ENCODE measurements at places on chromosomes 6 and 20. TPM values are rescaled to one million over a fixed set of nuclear protein-coding genes. Genes with fewer than 3 reads are reported as not detected.
A peak's percentile ranks its signal among the peaks of the same experiment; 100 is the strongest.

Gene PTK7
- total RNA-seq = 1.9 TPM

Gene DNAH8
- total RNA-seq = 0.07 TPM

Gene ECT2L
- total RNA-seq = not detected

Gene DDO
- not detected for total RNA-seq

Gene KCNK16
- total RNA-seq = not detected

Gene LYRM2
- total RNA-seq = 32.0 TPM

Gene MUCL3
- total RNA-seq = not detected

Gene PAX1
- not detected for total RNA-seq

Gene FAM209B
- 1.9 TPM for total RNA-seq

Gene MYLK4
- 0.69 TPM for total RNA-seq

Gene RIMS1
- not detected for total RNA-seq

Gene STMN3
- total RNA-seq = 54.4 TPM

Gene SLC22A7
- total RNA-seq = not detected

Gene PRPF6
- total RNA-seq = 67.1 TPM

DNA sequence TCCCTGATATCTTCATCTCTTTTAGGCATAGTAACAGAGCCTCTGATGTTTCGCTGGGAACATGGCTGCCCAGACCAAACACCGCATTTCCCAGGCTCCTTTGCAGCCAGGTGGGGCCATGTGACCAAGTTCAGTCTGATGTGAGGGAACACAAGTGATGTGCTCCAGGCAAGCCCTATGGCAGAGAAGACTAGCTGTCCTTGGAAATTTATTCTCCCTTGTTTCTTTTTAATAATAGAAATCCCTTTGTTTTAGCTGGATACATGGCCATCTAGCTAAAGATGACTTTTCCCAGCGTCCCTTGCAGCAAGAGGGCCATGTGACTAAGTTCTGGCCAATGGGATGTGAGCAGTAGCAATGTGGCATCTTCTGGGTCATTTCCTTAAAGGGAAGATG, 30.8 kb downstream of the SLC2A10 start:
- DNase-seq = no peak

DNA sequence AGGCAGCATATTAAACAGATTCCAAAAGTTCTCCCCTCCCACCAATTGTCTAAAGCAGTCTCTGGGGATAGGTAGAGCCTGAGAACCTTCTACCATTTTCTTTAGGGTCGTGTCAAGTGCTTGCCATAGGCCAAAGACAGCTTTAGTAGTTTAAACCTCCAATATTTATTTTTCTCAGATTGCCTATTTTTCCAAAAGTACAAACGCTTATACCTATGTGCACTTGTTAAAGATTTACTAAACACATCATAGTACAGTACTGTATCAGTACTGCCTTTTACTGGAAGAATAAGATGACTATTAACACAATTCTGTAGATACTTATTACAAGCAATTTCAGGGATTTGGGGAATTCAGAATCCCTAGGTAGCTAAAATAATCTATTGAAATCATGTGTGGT, 29.4 kb downstream of the AKIRIN2 start:
- no peak for DNase-seq

DNA sequence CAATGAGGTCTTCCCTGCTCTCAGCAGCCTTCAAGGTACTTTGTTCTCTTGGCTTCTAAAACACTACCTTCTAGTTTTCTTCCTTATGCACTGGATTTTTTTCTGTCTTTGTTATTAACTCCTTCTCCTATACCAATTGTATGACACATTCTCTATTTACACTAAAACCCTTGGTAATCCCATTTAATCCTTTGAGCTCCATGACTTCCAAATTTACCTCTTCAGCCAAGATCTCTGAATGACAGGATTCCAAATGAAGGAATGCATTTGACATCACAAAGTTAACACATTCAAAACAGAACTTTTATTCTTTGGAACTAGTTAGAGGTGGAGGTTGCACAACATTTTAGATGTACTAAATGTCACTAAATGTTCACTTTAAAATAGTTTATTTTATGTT, 86.6 kb upstream of the SAMD5 start:
- no peak for DNase-seq

GRCh38 chr20:10634683-10635411, 39.0 kb downstream of the JAG1 start:
- DNase-seq = no peak

DNA sequence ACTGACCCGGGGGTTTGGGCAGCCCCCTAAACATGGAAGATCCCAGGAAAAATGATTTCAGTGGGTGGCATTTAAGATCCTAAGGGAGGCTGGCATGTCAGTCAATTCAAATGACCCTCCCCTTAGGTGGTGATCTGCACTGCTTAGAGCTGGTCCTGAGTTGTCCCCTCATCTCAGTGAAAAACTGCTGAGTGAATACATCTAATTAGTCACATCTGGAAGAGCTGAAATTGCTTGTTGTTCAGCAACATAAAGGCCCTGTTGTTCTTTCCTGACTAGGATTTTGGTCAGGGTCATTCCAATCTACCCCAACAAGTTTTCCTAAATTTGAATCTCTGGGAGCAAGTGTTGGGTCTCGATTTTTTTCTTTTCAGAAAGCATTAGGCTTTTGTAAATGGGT, 126.4 kb downstream of the LCA5 start:
- no peak for DNase-seq

DNA sequence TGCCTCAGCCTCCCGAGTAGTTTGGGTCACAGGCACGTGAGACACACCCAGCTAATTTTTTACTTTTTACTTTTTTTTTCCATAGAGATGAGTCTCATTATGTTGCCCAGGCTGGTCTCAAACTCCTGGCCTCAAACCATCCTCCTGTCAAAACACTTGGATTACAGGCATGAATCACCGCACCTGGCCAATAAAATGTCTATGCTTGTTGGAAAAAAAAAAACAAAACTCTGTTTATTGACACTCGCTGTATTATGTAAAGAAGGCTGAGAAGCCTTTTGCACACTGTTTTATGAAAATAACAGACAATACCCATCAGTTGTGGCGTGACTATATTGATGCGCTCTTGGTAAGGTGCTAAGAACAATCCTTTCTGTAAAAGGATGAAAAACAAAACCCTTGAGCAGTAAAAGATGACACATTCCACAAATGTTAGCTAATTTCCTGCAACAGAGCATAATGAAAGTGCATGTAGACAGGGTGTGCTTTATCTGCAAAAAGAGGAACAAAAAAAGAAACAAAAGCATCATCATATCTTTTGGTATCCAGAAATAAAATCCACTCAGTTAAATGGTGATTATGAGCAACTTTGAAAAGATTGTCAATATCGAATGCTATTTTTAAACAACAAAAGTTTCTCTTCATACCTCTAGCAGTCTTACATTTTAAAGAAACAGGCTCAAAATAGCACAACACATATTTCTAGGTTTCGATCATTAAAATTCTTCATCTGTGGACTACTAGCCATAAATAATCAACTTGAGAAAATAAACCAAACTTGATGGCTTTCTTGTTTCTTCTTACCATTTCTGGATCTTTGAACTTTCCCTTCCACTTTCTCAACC, 108.3 kb upstream of the PHACTR1 start:
- no peak for DNase-seq

GRCh38 chr6:159085396-159085895, 40.7 kb upstream of the TAGAP start:
- no peak for DNase-seq

DNA sequence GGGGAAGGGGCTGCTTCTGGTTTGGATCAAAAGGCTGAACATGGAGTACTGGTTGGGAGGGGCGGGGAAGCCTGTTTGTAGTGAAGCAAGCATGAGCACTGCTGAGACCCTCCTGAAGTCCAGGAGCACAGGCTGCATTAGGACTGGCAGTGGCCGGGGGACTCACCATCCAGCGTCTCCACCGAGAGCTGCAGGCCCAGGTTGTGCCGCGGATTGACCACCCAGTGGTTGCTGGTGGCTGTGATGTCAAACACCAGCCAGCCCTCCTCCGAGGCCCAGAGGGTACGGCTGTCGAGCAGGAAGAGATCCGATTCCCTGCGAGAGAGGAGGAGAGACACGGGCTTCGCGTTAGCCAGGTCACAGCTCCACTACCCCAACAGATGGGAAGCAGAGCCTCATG, 64.1 kb downstream of the BMP7 start:
- no peak for DNase-seq

- DNase-seq = no peak
Observed at GRCh38 chr6:107185391-107185970, 70.2 kb upstream of the BEND3 start.

DNA sequence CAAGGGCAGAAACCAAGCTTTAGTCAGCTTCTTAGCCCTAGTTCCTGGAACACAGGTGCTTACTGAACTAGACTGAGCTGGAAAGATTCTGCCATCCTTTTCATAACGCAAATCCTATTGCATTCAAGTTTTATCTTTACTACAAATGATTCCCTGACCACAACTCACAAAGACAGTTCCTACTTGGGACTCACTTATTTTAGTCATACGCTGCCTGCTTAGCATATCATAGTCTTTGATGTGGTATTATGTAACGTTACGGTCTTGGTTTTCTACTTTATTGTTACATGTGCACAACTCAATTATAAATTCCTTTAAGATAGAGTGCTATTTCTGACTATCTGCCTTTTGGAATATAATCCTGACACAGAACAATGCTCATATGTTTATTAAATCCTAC, 59.1 kb downstream of the BLOC1S5 start:
- DNase-seq = no peak

- no peak for DNase-seq
Observed at GRCh38 chr6:108878942-108879341, 30.7 kb downstream of the ARMC2 start.

DNA sequence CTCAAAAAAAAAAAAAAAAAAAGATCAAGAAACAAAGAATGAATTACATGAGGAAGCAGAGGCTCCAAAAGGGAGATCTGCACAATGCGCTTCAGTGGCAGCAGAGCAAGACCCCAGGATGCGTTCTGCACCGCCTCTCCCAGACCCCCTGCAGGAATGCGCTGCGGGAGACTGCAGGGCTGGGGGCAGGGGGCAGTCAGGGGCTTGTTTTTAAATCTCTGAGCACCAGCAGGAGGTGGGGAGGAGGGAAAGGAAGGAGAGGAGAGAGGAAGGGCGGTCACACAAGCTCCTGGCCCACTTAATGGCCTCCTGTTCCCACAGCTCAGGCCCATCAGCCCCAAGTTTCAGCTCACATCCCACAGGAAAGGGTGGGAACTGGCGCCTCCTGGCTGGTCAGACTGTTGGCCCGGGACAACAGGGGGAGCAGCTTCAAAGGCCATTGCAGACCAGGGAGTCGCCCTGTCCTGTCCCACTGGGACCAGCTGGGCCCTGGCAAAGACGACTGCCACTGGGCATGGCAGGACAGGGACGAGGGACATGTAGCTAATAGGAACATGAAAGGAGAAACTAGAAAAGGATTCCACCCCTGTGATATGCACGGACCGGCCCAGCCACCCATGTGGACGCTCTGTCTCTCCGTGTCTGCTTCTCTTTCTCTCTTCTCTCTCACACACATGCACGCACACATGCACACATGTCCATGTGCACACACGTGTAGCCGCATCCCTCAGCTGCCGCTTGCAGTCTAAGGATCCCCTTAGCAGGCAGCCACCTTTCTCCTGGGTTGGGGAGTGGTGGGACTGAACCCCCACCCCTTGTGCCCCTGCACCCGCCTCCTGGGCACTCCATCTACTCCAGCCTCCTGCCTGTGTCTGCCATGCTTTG, 34.7 kb downstream of the TFEB start:
- no peak for DNase-seq

DNA sequence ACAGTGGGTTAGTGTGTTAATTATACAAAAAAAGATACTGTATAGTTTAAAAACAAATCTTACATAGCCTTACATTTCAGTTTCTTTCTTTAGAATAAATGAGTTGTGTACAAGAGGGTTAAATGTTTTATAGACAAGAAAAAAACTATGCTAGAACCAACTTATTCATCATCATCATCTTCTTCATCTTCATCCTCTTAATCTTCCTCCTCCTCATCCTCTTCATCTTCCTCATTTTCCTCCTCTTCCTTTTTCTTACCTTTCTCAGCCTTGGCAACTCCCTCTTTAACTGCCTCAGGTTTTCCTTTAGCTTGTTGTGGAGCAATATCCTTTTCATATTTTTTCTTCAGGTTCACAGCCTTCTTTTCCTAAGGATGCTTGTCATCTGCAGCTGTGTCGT, 53.7 kb downstream of the RPS12 start:
- no peak for DNase-seq

DNA sequence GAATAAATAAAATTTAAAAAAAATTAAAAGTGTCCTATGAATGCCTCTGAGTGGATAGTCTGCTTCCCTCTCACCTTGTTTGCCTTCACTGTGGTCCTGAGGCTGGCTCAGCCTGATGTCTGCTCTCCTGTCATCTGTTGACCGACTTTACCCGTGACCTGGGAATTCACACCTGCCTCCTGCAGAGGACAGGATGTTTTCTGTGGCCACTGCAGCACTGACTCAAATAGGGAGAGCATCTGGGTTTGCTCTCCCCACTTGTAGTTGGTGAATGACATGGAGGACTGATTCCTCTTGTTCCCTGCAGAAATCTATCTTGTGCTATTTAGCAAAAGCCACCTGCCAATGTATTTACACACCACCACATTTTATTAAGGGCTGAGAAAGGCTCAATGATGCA, 52.4 kb upstream of the ERVFRD-1 start:
- peak; percentile 9 for DNase-seq

GRCh38 chr6:107572886-107573285, 83.0 kb downstream of the SOBP start:
- DNase-seq = no peak

- DNase-seq = no peak
Observed at GRCh38 chr6:35747877-35748276, 11.0 kb downstream of the ARMC12 start.

DNA sequence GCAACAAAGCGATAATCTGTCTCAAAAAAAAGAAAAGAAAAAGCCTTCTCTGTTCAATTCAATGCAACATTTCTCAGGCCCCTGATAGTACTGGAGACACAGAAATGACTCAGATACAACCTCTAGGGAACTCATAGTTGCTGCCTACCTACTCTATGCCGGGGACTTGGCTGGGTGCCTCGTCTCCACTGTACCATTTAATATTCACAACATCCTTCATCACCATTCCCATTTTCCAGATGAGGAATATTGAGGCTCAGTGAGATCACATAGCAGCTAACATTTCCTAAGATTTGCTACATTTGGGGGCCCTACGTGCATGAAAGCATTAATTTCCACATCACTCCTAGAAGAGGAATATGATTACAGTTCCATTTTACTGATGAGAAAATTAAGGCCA, 7.5 kb downstream of the NOL4L start:
- no peak for DNase-seq

DNA sequence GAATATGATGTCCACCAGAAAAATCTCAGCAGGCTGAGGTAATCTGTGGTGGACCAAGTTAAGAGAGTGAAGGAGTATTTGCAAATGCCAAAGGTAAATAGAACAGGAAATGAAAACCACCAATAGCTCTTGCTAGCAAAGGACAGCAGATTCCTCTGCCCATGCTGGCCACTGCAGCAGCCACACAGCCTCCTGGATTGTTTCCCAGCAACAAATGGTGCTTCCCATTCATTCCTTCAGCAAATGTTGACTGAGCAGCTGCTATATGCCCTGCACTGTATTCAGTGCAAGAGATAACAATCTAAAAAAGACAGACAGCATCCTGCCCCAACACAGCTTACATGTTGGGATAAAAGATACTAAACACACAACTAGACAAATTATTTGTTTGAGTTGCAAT, 11.0 kb downstream of the ROS1 start:
- DNase-seq = no peak

Measured in activated CD4-positive, alpha-beta T cell treated with anti-CD3 and anti-CD28 coated beads, Interleukin-2, amount 10 ng/mL, durations not matched to agents 7 days and 5 days (primary cell).